ENCODE measurements at places on chromosomes 13 and 19. TPM values are rescaled to one million over a fixed set of nuclear protein-coding genes. Genes with fewer than 3 reads are reported as not detected.

GRCh38 chr13:108621462-108621861 is 7.9 kb upstream of the MYO16 start:
- no peak for DNase-seq

GRCh38 chr19:11209839-11210655 is 12.7 kb upstream of the KANK2 start:
- no peak for DNase-seq

DNA sequence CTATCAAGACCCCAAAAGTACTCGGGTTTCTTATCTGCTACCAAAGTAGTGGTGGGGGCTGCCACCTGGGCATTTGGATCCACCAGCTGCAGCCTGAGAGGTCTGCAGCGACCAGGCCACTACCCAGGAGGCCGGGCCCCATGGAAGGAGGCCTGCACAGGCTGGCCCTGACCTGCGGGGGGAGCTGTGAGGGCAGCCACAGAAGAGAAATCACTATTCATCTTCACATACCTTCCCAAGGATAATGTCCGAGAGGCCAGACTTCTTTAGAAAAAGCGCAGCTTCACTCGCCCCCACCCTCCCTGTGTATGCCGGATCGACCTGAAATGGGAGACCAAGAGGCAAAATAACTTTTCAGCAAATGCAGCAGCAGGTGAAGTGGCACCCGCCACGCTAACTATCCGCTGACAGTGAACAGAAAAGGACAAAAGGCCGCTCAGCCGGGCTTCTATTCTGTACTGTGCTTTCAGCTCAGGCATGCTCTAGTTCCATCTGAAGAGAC is 30.1 kb downstream of the EPS15L1 start:
- DNase-seq: no peak

DNA sequence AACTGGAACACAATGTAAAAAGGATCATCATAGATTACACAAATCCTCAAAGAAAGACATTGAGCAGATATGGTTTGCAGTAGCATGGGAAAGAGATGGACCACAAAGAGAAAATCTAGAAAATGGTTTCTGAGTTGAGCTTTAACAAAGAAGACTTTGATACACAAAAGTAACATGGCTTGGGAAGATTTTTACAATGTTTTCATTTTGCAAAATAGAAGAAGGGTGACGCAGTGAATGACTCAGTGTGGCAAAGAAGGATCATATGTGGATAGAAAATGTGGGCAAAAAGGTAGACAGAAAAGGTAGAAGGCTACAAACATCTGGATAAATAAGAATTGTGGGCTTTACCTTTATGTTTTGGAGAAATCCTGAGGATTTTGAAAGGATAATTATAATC is 1220.5 kb downstream of the PCDH17 start:
- no peak for DNase-seq

DNA sequence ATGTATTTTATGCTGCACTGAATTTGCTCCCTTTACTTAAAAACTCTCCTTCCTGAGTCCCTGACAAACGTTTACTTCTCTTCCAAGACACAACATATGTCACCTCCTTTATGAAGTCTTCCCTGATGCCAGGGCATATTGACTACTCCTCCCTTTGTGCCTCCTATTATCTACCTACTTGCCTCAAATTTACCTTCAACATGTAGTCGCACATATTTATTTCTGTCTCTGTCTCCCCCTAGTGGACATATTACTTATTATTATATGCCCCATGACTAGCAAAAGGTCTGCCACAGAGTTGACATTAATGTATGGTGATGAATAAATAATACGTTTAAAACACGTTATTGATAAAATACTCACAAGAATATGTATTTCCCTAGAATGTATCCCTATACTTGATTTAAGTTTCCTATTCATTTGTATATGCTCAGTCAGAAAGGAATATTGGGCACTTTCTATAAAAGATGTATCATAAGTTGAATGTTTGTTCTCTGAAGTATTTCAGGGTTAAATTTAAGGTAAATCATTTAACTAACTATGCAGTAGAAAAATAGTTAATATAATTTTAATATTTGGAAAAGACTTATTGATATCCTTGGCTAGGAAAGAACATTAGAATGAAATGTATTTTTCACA is 250.3 kb upstream of the ATXN8OS start:
- DNase-seq: peak; percentile 4

DNA sequence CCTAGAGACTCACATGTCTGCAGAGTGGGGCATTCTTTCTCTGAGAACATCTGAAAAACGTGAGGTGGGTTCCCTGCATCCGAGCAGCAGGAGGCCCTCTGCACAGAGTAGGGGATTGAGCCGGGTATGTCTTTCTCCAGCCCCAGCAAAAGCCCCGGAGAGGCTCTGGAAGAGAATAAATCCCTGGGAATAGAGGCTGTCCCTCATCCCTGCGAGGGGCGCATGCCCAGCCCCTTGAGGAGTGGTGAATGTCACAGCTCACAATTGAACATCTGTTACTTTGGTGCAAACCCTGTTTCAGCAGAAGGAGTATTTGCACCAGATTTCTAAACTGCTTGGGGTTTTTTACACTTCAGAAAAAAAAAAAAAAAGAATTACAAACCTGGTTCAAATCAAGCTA is 164.6 kb downstream of the FGF14 start:
- DNase-seq: no peak

DNA sequence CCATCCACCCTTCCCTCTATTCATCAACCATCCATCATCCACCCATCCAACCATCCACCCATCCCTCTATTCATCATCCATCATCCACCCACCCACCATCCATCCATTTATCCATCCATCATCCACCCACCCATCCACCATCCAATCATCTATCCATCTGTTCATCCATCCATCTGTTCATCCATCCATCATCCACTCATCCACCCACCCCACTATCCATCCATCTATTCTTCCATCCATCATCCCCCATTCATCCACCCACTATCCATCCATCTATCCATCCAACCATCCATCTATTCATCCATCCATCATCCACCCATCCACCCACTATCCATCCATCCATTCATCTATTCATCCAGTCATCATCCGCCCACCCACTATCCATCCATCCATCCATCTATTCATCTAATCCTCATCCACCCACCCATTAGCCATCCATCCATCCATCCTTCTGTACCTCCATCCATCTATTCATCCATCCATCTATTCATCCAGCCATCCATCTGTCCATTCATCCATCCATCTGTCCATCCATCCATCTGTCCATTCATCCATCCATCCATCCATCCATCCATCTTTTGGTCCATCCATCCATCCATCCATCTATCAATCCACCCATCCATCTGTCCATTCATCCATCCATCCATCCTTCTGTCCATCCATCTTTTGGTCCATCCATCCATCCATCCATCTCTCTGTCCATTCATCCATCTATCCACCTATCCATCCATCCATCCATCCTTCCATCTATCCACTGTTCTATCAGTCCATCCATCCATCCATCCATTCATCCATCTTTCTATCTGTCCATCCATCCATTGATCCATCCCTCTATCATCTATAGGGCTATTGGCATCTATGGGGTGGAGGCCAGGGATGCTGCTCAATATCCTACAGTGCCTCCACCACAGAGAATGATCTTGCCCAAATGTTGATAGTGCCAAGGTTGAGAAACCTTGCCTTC is 47.5 kb downstream of the CPAMD8 start:
- no peak for DNase-seq

DNA sequence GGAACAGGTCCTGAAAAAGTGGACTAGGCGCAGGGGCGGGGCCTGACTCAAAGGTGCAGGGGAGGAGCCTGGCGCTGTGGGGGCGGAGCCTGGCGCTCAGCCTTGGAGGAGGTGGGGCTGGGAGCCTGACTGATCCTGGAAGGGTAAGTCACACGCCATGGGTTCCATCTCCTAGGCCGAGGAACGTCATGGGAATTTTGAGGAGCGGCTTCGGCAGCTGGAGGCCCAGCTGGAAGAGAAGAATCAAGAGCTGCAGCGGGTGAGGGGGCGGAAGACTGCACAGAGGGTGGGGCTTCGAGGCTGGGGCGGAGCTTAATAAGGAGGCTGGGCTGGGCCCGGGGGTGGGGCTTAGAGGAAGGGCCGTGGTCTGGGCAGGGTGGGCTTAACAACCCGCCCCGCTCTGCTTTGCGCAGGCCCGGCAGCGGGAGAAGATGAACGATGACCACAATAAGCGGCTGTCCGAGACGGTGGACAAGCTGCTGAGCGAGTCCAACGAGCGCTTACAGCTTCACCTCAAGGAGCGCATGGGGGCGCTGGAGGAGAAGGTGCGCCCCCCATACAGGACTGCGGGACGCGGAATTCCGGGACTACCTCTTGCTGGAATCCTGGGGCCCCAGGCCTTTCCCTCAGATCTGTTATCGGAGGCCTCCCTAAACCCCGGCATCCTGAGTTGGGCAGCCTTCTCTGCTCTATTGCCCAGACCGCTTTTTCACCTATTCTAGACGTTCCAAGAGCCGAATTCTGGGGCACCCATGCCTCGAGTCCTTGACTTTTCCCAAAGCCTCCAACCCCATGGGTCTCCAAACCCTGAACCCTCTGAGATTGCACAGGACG is 14.5 kb downstream of the PPFIA3 start:
- DNase-seq: peak; percentile 50

GRCh38 chr13:46507981-46508380 is 45.0 kb upstream of the LRCH1 start:
- no peak for DNase-seq

GRCh38 chr19:43751466-43752220 is 3.1 kb downstream of the SMG9 start:
- no peak for DNase-seq

DNA sequence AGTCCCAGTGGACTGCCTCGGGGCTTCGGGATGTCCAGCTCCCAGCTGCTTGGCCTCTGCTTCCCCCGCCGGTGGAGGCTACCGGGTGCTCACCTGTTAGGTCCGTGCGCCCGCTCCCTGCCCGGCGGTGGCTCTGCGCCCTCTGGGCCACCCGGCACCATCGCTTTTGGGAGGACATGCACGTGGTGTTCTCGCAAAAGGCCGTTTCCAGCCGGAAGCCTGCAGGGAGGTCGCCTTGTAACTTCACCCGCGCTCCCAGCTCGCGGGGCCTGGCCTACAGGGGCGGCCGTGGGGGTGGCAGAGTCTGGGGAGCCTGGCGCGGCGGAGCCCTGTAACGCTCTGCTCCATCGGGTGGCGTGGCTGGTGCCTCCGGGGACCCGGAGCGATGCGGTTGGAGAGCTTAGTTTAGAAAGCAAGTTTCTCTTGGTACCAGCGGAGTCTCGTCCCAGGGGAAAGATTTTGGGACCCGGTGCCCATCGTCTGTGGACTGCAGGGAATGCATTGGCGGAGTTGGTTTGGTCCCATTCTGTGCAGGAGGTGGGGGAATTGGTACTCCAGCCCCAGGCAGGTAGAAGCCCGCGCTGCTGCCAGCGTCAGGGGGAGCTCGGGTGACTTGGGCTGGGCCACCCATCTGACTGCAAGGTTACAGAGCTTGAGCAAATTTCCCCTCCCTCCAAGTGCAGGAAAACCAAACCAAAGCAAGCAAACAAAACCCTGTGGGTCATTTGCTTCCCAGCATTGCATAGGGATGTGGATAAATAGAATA is 673 bp downstream of the SPATA13 start:
- peak; percentile 47 for DNase-seq

DNA sequence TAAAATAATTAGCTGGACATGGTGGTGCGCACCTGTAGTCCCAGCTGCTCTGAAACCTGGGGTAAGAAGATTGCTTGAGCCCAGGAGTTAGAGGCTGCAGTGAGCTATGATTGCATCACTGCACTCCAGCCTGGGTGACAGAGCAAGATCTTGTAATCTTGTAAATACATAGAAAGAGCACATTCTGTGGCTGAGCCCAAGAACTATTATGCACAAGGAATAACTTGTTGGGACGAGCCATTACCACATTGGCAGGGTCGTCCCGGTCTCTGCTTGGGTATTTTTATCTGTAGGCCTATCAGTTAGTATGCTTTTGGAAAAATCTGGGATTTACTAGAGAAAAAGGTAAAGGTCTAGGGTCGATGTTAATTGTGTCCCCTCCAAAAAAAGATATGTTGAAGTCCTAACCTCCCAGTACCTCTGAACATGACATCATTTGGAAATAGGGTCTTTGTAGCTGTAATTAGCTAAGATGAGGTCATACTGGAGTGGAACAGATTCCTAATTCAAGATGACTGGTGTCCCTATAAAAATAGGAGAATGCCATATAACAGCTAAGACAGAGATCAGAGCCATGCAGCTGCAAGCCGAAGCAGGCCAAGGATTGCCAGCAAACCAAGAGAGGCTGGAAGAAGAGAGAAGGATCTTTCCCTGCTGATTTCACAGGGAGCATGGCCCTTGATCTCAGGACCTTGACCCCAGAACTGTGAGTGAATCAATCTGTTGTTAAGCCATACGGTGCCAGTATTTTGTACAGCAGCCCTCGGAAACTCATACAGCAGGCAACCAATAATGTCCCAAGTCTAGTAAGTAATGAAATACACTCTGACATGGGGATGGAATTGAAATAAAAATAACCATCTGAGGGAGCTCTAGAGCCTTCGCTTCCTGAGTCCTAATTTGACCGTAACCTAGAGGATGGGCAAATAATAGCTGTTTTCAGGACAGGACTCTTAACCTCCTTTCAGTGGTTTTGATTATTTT is 77.0 kb downstream of the TM9SF2 start:
- no peak for DNase-seq

DNA sequence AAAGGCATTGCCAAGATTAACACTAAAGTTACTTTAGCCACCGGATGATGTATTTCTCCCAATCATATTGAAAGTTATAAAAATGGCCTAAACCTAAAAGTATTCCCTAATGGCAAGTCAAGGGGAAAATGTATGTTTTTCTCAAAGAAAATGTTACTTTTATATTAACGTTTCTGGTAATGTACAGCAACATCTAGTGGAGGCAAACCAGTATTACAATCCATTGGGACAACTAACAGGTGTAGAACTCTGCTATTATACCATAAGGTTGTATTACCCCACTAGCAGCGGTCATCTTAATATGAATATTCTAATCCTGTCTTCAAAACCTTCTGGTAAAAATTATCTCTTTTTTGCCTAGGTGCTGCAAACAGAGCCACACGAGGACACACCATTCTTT is 69.2 kb downstream of the ZNF100 start:
- DNase-seq: no peak

DNA sequence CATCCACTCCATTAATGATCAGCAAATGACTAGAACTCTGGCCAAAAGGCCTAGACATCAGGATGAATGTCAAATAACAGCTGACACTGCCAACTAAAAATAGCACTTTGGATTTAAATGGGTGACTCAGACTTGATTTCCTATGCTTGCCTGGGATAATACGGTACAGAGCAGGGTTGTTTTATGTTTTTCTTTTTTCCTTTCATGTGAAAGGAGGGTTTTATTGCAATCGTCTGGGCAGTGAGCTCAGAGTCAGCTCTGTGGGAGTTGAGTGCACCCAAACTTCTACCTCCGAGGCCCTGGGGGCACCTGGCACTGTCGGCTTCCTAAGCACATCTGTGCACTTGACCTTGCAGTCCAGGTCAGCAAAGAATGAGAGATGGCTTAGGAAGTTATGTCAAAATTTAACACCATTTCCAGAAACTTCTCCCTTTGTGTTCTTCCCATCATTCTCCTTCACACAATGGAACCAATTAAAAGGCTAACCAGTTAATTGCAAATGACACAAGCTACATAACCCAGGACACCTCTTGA is 134.1 kb downstream of the LACC1 start:
- DNase-seq: no peak

The GNA15 gene
- total RNA-seq: 6.7 TPM

The NALCN gene
- not detected for total RNA-seq

The CGB5 gene
- total RNA-seq: not detected

The CBY2 gene
- not detected for total RNA-seq

The TNFSF9 gene
- total RNA-seq: 19.8 TPM

The HCN2 gene
- total RNA-seq: 0.84 TPM

The GARIN5A gene
- total RNA-seq: 0.33 TPM

Data from CD8-positive, alpha-beta T cell (primary cell).